ENCODE measurements at places on chromosomes 5 and 9.

- no peak for DNase-seq
Measured at GRCh38 chr9:93276973-93277372, 93.0 kb downstream of the WNK2 start.

DNA sequence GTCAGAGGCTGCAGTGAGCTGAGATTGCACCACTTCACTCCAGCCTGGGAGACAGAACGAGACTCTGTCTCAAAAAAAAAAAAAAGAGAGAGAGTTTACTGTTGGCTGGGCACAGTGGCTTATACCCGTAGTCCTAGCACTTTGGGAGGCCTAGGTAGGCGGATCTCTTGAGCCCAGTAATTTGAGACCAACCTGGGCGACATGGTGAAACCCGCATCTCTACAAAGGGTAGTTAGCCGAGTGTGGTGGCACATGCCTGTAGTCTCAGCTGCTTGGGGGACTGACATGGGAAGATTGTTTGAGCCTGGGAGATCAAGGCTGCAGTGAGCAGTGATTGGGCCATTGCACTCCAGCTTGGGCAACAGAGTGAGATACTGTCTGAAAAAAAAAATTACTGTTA, 12.6 kb downstream of the HABP4 start:
- no peak for DNase-seq

- no peak for DNase-seq
Measured at GRCh38 chr5:36792560-36793180, 83.9 kb upstream of the NIPBL start.

- DNase-seq = no peak
Measured at GRCh38 chr5:135430135-135430437, 17.1 kb downstream of the DCANP1 start.

- no peak for DNase-seq
Measured at GRCh38 chr9:131954299-131954698, 125.4 kb downstream of the MED27 start.

GRCh38 chr9:82275258-82275927, 286.8 kb downstream of the SPATA31D1 start:
- no peak for DNase-seq

- DNase-seq = no peak
Measured at GRCh38 chr5:37638897-37639296, 200.9 kb downstream of the GDNF start.

- DNase-seq = no peak
Measured at GRCh38 chr5:95922798-95923197, 38.9 kb downstream of the ELL2 start.

GRCh38 chr5:104400941-104401340, 838.4 kb upstream of the NUDT12 start:
- no peak for DNase-seq

- no peak for DNase-seq
Measured at GRCh38 chr5:178067755-178068154, 45.6 kb upstream of the N4BP3 start.

DNA sequence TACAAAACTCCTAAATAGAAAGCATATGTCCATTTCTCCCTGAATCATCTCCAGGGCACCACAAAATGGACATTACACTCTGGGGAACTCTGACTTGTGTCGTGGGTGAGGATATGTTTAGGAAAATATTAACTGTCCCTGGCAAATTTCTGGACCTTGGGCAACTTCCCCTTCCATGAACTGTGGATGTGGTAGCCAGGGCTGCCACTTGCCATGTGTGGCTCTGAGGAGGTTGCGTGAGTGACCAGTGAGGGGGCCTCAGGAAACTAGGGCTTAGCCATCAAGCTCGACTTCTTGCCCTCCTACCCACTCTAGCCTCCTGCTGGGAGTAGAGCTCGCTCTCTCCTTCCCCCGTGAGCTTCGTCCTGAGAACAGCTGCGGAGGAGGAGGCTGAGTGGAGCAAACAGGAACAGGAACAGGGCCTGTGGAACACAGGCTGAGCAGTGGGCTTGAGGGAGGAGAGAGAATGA, 13.8 kb upstream of the STC2 start:
- no peak for DNase-seq

DNA sequence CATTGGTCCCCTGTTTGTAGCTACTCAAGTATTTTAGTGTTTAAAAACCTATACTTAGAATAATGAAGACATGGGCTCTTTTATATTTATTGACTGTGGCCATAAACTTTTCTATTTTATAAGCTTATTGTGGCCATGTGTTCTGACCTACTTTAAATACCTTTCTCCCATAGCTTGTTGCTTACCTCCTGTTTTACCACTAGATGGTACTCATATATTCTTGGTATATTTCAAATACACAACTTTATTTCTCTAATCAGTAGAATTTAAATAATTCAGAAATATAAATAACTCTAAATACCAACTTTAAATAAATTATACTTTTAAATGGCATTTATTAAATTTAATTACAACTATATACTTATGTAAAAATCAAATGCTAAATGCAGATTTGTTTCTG, 498.0 kb downstream of the PRDM9 start:
- no peak for DNase-seq

DNA sequence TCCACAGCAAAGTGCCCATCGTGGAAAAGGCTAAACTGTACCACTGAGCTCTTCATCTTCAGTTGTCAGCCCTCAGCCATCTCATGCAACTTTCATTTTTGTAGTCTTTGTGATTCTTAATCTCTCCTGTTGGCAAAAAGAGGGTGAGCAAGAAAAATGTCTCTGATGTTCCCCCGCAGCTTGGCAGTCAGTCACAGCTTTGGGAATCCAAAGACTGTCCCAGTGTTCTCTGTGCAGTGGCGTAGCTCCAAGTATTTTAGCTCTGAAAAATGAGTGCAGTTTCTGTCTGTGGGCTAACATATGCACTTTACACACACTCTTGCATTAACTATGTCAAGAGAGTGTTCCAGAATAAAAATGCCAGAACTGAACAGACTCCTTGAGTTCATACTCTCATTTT, 372.2 kb downstream of the TMEM232 start:
- no peak for DNase-seq

DNA sequence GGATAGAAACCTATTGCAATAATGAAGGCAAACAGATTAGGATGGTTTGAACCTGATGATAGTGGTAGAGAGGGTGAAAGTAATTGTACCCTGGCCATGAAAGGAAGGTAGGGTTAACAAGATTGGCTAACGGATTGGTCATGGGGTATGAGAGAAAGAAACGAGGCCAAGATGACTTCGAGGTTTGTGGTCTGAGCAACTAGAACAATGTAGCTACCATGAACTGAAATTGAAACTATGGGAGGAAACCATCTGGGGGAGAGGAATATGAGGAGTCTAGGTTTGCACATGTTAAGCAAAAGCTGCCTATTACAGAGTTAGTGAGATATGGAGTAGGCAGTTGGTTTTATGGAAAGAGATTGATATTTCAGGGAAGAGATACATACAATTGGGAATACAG, 406.0 kb downstream of the PRELID2 start:
- no peak for DNase-seq

- DNase-seq = no peak
Measured at GRCh38 chr5:78242001-78242400, 52.5 kb downstream of the AP3B1 start.

- DNase-seq = no peak
Measured at GRCh38 chr9:26264709-26265601, 586.7 kb upstream of the TUSC1 start.

DNA sequence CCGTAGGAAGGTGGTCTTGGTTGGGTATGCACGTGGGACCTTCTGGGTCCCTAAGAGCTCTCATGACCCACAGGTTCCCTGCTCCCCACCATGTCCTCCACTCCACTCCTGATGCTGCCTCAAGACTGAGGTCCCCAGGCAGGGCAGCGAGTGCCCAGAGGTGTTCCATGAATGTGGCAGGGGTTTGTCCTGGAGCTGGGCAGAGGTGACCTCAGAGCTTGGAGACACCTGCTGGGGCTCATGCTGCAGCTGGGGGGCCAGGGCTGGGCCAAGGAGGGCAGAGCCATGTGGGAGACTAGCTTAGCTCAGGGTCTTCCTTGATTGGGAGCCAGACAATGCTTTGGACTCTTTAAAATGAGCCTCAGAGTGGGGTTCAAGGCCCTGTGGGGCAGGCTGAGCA, 74.0 kb upstream of the PITX1 start:
- no peak for DNase-seq

DNA sequence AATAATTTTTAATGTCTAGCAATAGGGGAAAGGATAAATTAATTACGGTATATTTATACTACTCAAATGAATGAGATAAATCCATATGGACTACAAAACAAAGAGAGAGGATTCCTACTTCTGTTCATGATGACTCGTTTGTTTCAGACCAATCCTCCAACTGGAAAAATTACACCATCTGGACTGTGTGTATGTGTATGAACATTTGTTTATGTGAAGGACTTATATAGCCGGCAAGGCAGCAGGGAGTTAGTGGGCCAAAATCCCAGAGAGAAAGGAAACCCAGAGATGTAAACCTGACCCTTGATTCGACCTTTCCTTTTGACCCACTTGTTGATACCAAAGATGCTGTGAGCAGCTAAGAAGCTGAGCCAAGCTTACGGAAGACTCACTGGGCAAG, 20.1 kb downstream of the PDE6A start:
- no peak for DNase-seq

- DNase-seq = no peak
Measured at GRCh38 chr5:118844351-118844750, 144.0 kb downstream of the DTWD2 start.

DNA sequence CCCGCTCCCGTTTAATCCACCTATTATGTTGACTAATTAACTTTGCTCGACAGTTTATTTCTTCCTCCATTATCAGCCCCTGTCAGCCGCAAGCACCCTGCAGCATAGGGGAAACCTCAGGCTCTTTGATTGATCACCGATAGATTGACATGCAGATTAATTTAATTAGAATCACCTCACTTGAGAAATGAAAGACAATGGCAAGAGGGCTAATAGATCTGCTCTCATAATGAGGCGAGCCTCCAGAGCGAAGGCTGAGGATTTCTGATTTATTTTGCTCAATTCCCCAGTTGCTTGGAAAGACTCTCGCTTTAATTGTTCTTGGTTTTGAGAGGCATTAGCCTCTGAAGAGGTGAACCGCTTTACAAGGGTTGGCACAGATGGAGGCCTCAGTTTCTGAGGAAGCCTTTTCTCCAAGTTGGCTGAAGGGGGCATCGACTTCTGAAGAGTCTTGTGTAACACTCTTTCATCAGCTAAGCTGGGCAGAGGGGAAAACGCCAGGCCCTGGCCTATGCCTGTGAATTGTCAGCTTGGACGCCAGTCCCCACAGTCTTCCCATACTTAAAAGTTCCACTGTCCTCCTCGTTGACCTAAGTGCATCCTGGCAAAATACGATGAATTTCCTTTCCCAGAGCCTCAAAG, 275.4 kb downstream of the EBF1 start:
- no peak for DNase-seq

DNA sequence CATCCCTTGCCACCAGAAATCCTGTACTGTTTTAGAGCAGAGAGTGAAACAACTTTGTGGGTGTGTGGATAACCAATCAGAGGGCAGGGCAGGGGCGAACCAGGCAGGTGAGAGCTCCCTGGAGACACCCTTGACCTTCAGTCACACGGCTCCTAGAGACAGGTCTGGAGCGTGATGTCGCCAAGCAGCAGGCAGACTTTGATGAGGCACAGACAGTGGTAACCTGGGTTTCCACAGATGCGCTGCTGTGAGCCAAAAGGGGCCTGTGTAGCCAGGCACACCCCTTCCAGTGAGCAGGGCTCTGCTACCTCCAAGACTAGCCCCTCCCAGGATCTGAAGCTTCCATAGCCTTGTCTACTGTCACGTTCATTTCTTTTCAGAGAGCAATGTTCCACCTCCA, 317.8 kb upstream of the ADCY2 start:
- DNase-seq = no peak

DNA sequence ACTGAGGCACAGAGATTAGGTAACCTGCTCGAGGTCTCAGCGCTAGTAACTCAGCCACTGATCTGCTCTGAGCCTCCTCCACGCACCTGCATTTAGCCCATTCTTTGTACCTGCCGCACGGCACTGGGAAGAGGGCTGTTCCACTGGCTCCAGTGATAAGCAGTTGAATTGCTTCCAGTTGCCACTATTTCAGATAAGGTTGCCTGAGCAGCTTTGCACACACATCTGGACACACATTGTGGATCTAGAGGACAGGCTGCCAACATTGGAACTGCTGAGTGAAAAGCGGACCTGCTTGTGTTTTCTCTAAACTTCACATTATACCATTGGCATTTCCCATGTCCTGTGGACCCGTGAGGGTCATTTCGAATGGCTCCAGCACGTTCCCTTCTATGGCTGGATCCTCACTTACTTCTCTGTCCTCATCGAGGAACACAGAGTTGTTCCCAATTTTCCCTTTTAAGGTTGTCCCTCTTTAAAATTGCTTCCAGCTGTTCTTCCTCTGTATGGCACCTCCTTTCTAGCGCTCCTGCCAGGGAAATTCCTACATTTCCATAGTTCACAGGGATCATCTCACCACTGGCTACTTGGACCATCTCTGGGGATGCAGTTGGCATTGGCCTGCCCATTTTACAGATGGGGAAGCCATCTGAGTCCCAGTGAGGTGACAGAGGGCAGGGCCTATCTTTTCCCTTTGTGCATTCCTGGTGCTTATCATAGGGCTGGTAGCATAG, 45.9 kb upstream of the RPL26L1 start:
- DNase-seq = no peak

DNA sequence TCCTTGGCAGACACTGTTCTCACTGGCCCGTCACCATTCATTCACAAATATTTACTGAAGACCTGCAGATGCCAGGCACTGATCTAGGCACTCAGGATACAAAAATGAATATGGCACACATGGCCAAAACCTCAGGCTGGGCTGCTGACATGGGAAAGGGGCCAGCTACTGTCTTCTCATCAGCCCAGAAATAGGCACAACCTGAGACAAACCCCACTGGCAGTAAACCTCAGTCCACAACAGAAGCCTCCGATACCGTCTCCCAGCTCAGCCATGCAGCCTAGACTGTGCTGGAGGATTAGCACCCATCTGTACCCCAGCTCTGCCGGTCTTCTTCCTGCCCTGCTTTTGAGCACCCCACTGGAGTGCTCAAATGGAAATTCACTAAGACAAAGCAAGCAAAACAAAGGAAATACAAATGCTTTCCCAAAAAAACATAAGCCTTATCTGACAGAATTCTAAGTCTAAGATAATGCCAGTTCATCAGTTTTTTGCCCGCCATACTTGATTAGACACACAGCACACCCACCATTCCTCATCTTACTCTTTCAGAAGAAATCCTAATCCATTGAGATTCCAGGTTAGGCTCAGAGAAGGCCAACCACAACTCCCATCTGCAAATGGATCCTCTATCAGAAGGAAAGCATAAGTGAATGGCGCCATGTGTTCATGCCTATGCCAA, 8.2 kb downstream of the P4HA2 start:
- DNase-seq = no peak
